Chondrocyte (in vitro differentiated cells): ENCODE measurements at places on chromosomes 2 and 18. TPM values are rescaled to one million over a fixed set of nuclear protein-coding genes. Genes with fewer than 3 reads are reported as not detected.

DNA sequence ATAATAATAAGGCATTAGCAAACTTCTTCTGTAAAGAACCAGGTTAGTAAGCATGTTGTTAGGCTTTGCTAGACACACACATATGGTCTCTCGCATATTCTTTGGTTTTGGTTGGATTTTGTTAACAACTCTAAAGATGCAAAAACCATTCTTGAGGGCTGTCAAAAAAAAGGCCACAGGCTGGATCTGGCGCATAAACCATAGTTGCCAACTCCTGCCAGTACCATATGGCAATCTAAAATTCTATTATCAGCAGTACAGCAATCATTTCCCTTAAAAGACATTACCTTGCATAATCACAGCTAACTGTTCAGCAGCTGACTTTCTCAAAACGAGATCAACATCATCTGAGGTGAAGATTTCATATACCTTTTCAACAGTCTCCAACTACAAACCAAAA is 63.5 kb downstream of the RTTN start:
- peaks cover 2% of the 10 kb centered on the region for H3K36me3 ChIP-seq
- DNase-seq = no peak
- no peak overlapping the region for H3K27ac ChIP-seq
- peaks cover 18% of the 10 kb centered on the region for H3K4me1 ChIP-seq
- no peaks in the 10 kb centered on the region for H3K27me3 ChIP-seq
- no peak overlapping the region for H3K4me3 ChIP-seq

DNA sequence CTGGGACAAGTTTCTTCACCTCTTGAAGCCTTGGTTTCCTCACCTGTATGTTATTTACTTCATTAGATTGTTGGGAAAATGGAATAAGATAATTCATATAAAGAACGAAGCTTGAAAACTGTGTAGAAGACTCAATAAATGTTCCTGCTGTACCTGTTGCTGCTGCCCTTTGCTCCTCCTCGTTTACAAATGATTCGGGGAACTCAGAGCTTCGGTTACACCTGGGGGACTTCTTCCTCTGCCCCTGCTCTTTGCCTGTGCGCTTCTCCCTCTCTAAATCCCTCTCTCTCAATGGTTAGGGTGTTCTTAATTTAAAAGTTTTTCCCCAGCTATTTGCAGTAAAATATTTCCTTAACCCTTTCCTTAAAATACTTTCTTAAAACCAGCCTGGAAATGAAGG is 3.3 kb upstream of the RMDN2 start:
- H3K36me3 ChIP-seq = no peaks in the 10 kb centered on the region
- no peaks in the 10 kb centered on the region for H3K27me3 ChIP-seq
- peaks cover 53% of the 10 kb centered on the region for H3K4me1 ChIP-seq
- no peak for DNase-seq
- no peak overlapping the region for H3K4me3 ChIP-seq
- no peak overlapping the region for H3K27ac ChIP-seq

MARS2 gene
- 2.9 to 4.0 TPM (median 3.1 TPM) in 3 replicates for total RNA-seq

- H3K27me3 ChIP-seq = no peaks in the 10 kb centered on the region
- no peak for DNase-seq
- H3K36me3 ChIP-seq = peaks cover 5% of the 10 kb centered on the region
- H3K27ac ChIP-seq = peak overlapping the region; percentile 100
Measured at GRCh38 chr2:55048508-55049042, 1.7 kb downstream of the RTN4 start.

SCN7A gene
- 0.05 to 1.9 TPM (median 0.05 TPM) in 3 replicates for total RNA-seq

HOXD4 gene
- not detected in 3 replicates for total RNA-seq

DNA sequence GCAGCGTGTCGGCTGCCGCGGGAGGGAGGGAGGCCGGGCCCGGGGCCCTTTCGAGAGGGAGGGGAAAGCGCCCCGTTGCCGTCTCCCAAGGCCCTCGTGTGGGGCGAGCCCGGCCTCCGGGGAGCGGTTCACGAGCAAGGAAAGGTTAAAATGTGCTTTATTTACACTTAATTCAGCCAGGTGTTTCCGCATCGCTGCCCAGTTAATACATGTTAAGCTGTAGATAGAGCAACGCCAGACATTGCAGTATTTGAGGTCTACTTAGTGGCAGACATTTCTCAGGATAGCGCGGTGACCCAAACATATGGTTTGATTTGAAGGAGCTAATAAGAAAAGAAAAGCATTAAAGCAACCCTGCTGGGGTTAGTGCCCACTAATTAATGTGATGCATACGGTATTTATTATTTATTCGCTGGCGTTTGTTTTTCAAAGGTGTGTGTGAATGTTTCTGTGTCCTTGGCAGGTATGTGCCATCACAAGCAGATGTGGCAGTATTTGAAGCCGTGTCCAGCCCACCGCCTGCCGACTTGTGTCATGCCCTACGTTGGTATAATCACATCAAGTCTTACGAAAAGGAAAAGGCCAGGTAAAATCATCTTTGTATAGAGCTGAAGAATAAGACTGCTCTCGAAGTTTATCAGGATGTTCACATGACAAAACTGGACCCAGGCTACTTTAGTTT is 571 bp downstream of the EEF1B2 start:
- H3K27ac ChIP-seq = peak overlapping the region; percentile 99
- peaks cover 49% of the 10 kb centered on the region for H3K4me1 ChIP-seq
- no peaks in the 10 kb centered on the region for H3K27me3 ChIP-seq
- H3K4me3 ChIP-seq = peak overlapping the region; percentile 82
- H3K36me3 ChIP-seq = peaks cover 21% of the 10 kb centered on the region
- no peak for DNase-seq

GRCh38 chr18:23738151-23738550 is 48.9 kb downstream of the LAMA3 start:
- peaks cover 41% of the 10 kb centered on the region for H3K4me1 ChIP-seq
- no peaks in the 10 kb centered on the region for H3K36me3 ChIP-seq
- no peak overlapping the region for H3K27ac ChIP-seq
- no peaks in the 10 kb centered on the region for H3K27me3 ChIP-seq
- H3K4me3 ChIP-seq = no peak overlapping the region

DNA sequence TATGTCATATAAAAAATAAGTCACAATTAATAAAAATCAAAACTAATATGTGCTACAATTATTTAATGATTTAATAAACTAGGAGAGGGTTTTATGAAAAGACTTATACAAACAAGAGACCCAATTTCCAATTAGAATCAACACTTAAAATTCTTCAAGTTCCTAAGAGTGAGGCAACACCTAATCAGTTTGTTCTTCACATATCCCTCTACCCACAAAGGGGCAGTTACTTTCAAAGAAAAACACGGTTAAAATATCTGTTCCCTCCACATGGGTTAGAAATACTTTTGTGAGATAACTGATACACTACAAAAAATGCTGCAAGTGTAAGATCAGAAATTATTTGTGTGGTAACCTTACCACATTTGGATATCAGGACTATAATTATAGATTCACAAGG is 357.0 kb downstream of the ERBB4 start:
- H3K27me3 ChIP-seq = no peaks in the 10 kb centered on the region
- H3K36me3 ChIP-seq = no peaks in the 10 kb centered on the region
- no peak overlapping the region for H3K27ac ChIP-seq
- no peak for DNase-seq
- H3K4me3 ChIP-seq = no peak overlapping the region

CNNM4 gene
- 7.6 to 8.3 TPM (median 7.7 TPM) in 3 replicates for total RNA-seq
